ENCODE measurements at places on chromosomes 1 and 21. TPM values are rescaled to one million over a fixed set of nuclear protein-coding genes. Genes with fewer than 3 reads are reported as not detected.

CIART gene
- 10.6 TPM for total RNA-seq

DNA sequence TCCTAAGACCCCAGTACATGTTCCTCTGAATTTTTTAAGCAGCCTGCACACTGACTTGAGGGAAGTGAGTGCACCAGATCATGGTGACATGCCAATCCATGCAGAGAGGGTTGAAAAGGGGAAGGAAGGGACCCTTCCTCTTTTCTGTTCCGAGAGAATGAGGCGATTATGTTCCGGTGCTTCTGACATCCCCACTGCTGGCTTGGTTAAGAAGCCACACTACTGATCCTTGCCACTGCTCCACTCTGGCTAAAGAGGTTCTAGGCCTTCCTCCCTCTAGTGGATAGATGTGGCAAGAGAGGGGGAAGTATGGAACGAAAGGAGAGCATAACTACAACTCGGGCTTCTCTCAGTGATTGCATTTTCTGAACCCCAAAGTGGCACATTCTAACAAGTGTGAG, 1.8 kb upstream of the CYB5R1 start:
- peak; percentile 72 for DNase-seq

DNAI4 gene
- total RNA-seq = 21.7 TPM

GRCh38 chr1:41775956-41776585, 142.7 kb downstream of the HIVEP3 start:
- no peak for DNase-seq

GJA9 gene
- total RNA-seq = 0.19 TPM

DNA sequence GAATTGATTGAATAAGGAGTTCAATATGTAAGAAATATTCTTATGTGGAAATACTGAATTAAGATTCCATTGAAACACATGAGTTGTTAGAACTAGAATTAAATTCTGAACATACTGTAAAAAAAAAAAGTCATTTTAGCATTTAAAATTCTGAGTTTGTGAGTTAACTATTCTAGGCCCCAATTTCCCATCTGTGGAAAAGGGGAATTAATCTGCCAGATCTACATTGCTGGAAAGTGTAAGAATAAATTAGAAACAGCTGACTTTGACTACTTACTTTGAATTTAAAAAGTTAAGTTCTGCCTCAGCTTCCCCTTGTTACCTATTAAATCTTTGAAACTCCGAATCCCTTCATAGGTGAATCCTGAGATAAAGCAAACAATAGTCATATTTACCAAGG, 103.0 kb downstream of the SNX7 start:
- no peak for DNase-seq

CFAP74 gene
- 25.5 TPM for total RNA-seq

KIF14 gene
- total RNA-seq = 6.8 TPM

DNA sequence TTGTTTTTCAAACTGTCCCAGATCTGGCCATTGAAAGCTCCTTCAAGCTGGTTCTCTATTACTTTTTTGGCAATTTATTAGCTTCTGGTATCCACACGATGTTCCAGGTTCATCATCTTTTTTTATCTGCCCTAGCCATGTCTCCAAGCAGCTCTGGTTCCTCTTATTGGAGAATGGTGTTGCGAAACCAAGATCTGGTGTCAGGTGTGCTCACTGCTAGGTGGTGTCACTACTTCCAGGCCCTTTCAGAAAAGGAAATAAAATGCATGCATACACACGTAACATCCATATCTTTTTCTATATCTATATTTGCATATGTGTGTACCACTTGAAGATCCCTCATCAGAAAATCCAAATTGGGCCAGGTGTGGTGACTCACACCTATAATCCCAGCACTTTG, 53.3 kb downstream of the GATAD2B start:
- no peak for DNase-seq

FCRL5 gene
- 1.6 TPM for total RNA-seq

DNA sequence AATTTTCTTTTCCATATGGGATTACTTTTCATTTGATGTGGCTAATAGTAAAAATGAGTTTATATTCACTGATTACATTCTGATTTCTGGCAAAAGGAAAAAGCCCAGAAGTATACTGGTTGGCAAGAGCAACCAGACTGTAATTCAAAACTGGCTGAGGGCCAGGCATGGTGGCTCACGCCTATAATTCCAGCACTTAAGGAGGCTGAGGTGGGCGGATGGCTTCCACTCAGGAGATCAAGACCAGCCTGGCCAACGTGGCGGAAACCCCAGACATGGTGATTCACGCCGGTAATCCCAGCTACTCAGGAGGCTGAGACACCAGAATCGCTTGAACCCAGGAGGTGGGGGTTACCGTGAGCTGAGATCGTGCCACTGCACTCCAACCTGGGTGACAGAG, 14.5 kb downstream of the SYT11 start:
- no peak for DNase-seq

DNA sequence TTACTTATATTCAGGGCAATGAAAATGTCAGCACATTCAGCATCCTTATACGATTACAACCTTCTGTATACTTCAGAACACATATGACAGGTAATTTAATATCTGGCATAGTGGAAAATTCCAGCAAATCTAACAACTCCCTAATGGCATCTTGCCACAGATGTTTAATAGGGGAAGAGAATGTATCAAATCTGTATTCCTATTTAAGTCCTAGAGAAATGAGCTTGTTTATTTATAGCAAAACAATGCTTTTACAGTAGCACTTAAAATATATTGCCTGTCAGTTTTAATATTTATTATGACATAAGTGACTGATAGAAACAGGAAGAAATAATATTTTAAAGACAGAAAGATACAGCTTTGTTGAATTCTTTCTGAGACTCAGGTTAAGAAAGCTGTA, 1101.8 kb upstream of the B3GALT2 start:
- no peak for DNase-seq

DNA sequence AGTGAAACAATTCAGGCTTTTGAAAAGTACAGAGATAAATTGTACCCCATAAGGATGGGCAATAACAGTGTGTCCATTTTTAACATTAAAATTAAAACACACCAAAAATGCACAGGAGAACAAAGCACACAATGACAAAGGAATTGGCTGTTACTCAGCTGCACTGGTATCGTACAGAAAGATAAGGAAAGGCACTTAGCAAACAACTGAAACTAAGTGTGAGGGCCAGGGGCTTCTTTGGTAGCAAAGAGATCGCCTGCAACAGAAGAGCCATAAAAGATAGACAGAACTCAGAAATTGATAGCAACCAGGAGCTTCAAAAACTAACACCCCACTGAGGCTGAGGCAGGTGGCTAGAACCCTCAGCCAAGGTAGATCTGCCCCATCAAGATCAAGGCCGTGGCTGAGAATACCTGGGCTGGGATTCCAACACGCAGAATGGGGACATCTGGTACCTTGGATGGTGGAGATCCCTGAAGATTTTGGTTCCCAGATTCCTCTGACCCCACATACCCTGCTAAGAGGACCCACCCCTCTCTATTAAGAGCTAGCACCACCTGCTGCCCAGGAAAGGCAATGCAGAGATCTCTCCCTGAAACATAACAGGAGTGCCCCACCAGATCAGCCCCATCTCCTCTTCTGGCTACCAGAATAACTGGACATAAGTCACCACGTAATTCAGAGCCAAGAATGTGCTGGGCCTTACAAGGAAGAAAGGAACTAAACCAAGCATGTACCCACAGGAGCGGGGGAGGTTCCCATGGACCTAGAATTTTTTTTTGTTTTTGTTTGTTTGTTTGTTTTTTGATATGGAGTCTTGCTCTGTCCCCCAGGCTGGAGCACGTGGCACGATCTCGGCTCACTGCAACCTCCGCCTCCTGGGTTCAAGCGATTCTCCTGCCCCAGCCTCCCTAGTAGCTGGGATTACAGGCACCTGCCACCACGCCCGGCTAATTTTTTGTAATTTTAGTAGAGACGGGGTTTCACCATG, 16.2 kb downstream of the PLEKHO1 start:
- peak; percentile 54 for DNase-seq

DMBX1 gene
- 2.0 TPM for total RNA-seq

NR1I3 gene
- 0.31 TPM for total RNA-seq

GRCh38 chr21:38793926-38794713, 11.6 kb upstream of the ETS2 start:
- DNase-seq = no peak

LENEP gene
- total RNA-seq = 1.1 TPM

EPHB2 gene
- 9.4 TPM for total RNA-seq

- no peak for DNase-seq
Measured at GRCh38 chr1:58057826-58058225, 488.7 kb downstream of the OMA1 start.

S100A5 gene
- 1.3 TPM for total RNA-seq

OR2L5 gene
- 0.55 TPM for total RNA-seq

SLC9C2 gene
- 15.8 TPM for total RNA-seq

GRCh38 chr1:25343872-25344271, 5.7 kb downstream of the TMEM50A start:
- DNase-seq = no peak

C1orf53 gene
- total RNA-seq = 10.5 TPM

DNA sequence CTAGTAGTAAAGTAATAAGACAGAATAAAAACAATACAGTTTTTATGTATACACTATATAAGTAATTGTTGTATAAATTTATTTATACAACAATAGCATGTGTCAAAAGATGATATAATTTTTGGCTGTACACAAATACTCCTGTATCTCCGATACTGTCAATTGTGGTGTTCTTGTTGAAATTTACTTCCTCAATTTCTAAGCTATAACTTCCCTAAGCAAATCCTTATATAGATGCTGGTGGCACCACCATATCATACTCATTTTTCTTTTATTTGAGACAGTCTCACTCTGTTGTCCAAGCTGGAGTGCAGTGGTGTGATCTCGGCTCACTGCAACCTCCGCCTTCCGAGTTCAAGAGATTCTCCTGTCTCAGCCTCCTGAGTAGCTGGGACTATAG, 141.0 kb upstream of the HP1BP3 start:
- DNase-seq = no peak

BRDT gene
- 70.8 TPM for total RNA-seq

AJAP1 gene
- 5.8 TPM for total RNA-seq

VHLL gene
- 1.8 TPM for total RNA-seq

- DNase-seq = no peak
Measured at GRCh38 chr1:23035823-23036452, 16.7 kb downstream of the KDM1A start.

All from testis (tissue), 5 donors.